ENCODE measurements at places on chromosomes 13 and 19.

GRCh38 chr13:103102482-103102881 is 36.3 kb upstream of the SLC10A2 start:
- no peak for DNase-seq

- peak; percentile 75 for DNase-seq
These were observed 52.2 kb downstream of the SPATA13 start for GRCh38 chr13:24212674-24213073.

DNA sequence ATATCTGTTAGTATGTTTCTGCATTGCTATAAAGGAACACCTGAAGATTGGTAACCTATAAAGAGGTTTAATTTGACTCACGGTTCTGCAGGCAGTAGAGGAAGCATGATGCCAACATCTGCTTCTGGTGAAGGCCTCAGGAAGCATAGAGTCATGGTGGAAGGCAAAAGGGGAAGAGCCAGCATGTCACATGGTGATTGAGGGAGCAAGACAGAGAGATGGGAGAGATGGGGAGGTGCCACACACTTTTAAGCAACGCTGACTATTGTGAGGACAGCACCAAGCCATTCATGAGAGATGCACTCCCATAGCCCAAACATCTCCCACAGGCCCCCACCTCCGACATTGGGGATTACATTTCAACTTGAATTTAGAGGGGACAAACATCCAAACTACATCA is 32.8 kb downstream of the COG6 start:
- no peak for DNase-seq

DNA sequence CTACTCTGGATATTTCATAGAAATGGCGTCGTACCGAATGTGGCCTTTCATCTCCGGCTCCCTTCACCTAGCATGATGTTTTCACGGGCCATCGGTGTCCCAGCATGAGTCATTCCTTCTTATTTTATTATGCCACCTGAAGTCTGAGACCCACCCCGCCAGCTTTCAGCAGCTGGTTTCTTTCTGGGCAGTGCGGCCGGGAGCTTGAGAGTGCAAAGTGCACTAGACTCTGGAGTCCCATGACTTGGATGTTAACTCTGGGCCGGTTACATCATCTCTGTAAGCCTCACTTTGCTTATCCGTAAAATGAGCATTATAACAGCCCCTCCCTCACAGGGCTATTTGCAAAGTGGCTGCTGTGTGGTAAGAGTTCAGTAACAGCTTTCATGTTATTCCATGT is 5.8 kb upstream of the KMT5C start:
- no peak for DNase-seq

GRCh38 chr13:109209526-109209925 is 576.9 kb downstream of the IRS2 start:
- DNase-seq: no peak

- no peak for DNase-seq
These were observed 108.4 kb downstream of the DLEU7 start for GRCh38 chr13:50735071-50735470.

GRCh38 chr13:19586904-19587634 is 25.7 kb upstream of the TPTE2 start:
- DNase-seq: peak; percentile 28

GRCh38 chr13:46387064-46387851 is at the start of gene RUBCNL:
RUBCNL (minus strand) TSS chr13:46387252; CDS start chr13:46372475, 14,777 bp downstream.
- DNase-seq: no peak

GRCh38 chr13:91072486-91072885 is 275.0 kb upstream of the MIR17HG start:
- no peak for DNase-seq

DNA sequence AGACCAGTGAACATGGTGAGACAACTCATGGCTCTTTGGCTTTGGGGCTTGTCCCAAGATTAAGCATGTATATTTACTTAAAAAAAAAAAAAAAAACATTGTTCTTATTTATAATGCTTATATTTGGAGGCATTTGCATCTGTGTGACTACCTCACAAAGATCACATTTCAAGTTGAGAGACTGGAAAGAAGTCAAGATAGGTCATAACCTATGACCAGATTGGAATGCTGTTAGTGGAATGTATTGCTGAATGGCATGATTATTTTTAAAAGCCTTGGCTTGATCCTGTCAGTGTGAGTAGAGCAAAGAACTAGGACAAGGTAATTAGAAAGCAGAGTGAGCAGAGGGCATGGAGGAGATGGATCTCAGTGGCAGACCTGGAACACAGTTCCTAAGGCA is 214.6 kb downstream of the OXGR1 start:
- no peak for DNase-seq

- DNase-seq: no peak
These were observed 323.6 kb downstream of the TDRD3 start for GRCh38 chr13:60720590-60720989.

DNA sequence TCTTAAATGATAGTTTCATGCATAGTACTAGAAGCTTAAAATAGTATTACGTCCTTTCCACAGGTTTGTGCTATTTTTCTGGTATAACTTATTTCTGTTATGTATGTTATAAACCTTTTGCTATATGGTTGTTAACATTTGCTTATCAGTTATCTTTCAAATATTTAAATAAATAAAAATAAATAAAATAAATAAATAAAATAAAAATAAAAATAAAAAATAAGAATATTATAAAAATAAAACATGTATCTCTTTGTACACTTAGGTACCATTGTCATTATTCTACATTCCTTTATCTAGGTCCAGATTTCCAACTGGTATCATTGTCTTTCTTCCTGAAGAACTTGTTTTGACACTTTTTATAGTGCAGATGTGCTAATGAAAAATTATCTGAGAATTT is 1310.4 kb upstream of the SLC10A2 start:
- no peak for DNase-seq

DNA sequence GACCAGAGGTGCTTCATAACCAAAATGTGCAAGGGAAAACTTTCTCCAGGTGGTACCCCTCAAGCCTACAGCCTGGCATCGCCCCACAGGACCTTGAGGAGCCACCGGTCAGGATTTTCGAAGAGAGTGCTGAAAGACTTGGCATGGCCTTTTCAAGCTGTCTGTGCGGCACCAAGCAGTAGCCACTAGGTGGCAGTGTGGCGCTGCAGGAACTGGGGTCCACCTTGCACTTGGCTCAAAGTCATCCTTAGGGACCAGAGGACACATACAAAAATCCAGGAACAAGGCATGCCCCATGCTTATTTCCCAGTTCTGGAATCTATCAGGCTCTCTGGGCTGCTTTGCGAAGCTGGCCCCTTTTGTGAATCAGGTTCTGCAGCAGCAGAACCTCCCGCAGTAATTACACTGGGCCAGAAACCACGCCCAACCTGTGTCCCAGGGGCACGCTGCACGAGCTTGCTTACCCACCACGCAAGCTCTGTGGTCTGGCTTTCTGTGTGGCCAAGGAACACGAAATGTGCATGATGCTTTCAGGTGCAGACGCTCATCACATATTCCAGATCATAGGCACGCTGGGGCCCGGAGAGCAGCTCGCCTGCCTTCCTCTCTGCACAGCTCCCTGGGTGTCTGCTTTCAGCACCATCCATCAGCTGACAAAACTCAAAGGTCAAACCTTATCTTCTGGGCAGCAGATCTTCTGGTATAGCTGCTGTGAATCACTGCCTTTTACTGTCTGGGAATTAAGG is 87.2 kb downstream of the SLC7A1 start:
- DNase-seq: peak; percentile 83

GRCh38 chr13:68027306-68027705 is 797.2 kb upstream of the PCDH9 start:
- no peak for DNase-seq

- no peak for DNase-seq
These were observed 25.8 kb downstream of the LACC1 start for GRCh38 chr13:43905435-43906031.

DNA sequence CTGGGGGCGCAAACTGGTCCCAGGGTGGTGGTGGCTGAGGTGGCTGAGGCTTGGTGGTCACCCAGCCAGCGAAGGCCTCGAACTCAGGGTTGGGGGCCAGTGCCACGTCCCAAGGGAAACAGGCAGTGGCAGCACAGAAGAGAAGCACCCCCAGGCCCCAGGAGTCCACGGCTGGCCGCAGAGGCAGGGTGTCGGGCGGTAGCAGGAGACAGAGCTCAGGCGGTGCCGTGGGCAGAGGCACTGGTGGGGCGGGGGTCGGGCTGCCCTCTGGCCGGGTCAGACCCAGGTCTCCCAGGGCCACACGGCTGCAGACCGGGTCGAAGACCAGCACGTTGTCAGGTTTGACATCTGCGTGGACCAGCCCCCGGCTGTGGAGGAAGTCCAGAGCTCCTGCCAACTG is 4.2 kb upstream of the SBK2 start:
- DNase-seq: no peak

DNA sequence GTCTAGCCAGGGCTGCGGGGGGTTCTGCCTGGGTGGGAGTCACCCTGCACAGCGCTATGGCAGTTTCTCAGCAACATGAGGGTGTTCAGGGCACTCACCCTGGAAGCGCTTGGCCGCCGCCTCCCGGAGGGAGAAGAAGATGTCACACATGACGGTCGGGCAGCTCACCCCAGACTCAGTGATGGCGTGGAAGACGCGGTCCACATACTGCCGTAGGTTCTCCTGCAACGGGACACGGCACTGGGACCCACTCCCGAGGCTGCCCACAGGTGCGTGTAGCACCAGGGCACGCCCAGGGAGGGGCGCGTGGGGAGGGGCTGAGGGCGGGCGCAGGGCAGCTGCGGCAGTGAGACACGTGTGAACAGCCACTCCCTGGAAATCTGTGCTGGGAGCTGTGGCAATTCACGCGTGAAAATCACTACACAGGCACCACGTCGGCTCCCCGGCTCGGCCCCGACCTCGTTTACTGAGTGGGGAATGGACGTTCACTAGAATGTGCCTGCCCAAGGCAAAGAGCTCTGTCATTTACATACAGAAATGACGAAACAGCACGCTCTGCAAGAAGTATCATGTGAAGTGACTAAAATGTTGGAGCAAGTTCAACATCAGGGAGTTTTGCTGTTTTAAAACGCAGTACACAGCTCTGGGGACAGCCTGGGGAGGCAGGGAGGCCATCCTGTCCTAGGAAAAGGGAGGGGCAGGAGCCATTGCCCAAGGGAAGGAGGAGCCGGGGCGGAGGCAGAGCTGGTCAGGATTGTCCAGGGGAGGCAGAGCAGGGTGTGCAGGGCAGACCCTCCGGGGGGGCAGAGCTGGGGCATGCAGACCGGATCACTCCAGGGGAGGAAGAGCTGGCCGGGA is 41.5 kb upstream of the C13orf46 start:
- no peak for DNase-seq

Data from right lobe of liver (tissue), 6 donors.